ENCODE measurements at places on chromosomes 2 and 18.

DNA sequence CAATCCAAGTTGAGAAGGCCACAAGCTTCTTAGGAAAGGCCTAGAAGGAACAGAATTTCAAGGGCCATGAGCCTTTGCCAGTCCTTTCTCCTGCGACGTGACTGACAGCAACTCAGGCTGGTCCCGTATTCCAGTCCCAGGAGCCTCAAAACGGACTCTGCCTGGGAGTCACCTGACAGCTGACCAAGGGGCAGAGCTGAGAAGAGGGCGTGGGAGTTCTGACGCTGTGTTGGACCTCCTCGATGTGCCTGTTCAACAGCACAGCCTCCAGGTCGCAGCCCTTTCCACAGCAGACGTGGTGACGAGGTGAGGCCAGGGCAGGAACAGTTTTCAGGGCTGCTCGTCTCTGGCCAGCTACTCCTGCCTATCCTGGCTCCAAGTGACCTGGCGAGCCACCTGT lies 37.6 kb downstream of the CENPO start:
- no peak for DNase-seq

DNA sequence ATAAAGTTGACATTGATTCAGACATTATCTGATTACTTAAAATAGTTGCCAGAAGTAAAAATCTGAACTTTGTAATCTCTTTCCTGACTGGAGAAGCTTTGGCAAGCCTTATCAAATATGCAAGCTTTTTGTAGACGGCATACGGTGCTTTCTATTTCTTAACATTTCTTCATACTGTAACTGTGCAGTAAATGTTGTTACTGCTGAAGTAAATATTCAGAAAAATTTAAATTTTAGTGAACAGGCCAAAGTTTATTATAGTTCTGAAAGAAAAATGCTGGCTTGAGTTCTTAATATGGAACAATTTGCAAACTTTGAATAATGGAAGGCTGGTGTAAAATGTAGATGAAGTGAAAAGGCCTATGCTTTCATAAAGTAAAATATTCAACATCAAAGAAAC lies 1.8 kb downstream of the TTN start:
- no peak for DNase-seq

- peak; percentile 26 for DNase-seq
These were observed 193.7 kb downstream of the GCA start for GRCh38 chr2:162537651-162538050.

- DNase-seq: no peak
These were observed 74.7 kb downstream of the TNFRSF11A start for GRCh38 chr18:62399781-62400308.

Data from astrocyte of the hippocampus (primary cell).